ENCODE measurements at places on chromosomes 13 and 19.

- no peak for DNase-seq
Observed at GRCh38 chr13:98129059-98129746, 13.7 kb upstream of the FARP1 start.

DNA sequence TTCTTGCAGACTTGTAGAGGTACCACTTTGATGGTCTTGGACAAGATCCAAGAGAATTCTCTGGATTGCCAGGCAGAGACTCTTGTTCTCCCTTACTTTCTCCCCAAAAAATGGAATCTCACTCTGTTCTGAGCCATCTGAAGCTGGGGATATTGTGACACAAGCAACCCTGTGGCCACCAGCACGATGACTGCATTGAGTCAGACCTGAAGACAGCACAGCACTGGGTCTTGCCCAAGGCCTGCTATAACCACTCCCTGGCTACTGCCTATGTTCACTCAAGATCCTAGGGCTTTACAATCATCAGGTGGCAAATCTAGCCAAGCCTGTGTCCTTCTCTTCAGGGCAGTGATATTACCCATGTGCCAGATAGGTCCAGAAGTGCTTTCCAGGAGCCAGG lies 202.5 kb upstream of the SERP2 start:
- DNase-seq, result no peak

- DNase-seq, result no peak
Observed at GRCh38 chr13:51542346-51543242, 41.7 kb upstream of the WDFY2 start.

- no peak for DNase-seq
Observed at GRCh38 chr13:52949742-52950141, 78.9 kb upstream of the OLFM4 start.

- no peak for DNase-seq
Observed at GRCh38 chr13:47798906-47799305, 202.2 kb downstream of the SUCLA2 start.

- no peak for DNase-seq
Observed at GRCh38 chr13:51663973-51664957, 80.0 kb downstream of the WDFY2 start.

DNA sequence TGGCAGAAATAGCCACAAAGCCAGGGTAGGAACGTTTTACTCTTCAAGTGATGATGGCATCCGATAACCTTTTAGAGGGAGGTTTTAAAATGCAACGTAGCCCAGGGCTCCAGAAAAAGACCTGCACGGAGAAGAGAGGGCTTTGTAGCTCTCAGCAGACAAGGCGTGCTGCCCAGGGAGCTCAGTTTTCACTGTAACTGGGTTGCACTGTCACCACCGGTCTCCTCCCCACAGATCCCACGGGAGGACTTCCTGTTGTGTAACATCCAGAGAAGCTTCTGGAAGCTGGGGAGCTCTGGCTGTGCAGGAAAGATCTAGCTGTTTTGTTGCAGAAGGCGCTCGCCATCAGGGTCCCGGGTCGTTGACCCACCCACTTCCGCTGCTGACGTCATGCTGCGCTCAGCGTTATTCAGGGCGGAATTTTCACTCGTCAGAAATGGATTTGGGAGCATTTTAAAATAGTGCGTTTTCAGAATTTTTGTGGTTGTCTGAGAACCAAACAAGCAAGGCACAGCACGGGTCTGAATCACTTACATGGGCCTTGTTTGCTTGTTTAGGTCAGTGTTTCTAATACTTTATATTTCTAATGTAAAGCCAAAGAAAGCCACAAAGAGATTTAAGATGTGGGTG lies 50.8 kb downstream of the ATP11A start:
- DNase-seq, result no peak

GRCh38 chr19:17357724-17358123 lies 19.4 kb downstream of the PLVAP start:
- DNase-seq, result no peak

DNA sequence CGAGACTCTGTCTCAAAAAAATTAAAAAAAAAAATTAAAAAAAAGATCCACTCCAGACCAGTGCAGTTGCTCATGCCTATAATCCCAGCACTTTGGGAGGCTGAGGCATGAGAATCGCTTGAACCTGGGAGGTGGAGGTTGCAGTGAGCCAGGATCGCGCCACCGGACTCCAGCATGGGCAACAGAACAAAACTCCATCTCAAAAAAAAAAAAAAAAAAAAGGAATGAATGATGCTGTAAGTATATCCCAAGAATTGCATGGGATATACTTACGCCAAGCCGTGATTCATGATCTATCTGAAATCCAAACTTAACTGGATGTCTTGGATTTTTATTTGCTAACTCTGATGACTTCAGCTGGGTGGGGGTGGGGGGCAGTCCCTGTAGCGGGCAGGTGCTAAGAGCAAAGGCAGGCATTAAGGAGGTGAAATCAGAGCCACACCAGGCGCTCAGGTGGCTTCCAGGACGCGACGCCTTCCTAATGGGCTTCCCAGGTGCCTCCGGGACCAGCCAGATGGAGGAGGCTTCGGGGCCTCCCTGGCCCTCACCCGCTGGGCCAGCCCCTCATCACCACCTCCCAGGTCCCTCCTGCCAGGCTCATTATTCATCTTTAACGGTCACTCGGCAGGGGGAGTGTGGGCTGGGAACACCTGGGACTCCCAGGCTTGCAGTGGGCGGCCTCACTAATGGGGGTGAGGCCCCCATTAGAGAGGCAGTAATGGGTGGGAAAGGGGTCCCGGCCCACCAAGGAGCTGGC lies 11.4 kb upstream of the FUT5 start:
- no peak for DNase-seq

Data from cortex of kidney (tissue), 1 donor.